Activated B cell treated with CpG ODN at 0.5 μM for 24 hours (primary cell): ENCODE measurements at places on chromosomes 11 and 22. TPM values are rescaled to one million over a fixed set of nuclear protein-coding genes. Genes with fewer than 3 reads are reported as not detected.

UPK3A gene
- 1.4 and 1.6 TPM in 2 replicates for total RNA-seq

CD6 gene
- 6.7 and 12.0 TPM in 2 replicates for total RNA-seq

B3GAT1 gene
- not detected in 2 replicates for total RNA-seq

TRIM66 gene
- total RNA-seq = 12.4 and 13.3 TPM in 2 replicates

MAPK8IP2 gene
- 0.18 and 0.20 TPM in 2 replicates for total RNA-seq

SCGB2A2 gene
- total RNA-seq = not detected in 2 replicates

JHY gene
- 2.0 and 2.2 TPM in 2 replicates for total RNA-seq

FAM227A gene
- total RNA-seq = 0.20 and 0.66 TPM in 2 replicates

PNPLA5 gene
- total RNA-seq = not detected in 2 replicates

KCNK4 gene
- total RNA-seq = 0.24 and 0.44 TPM in 2 replicates

- no peak for DNase-seq
These were observed 103.9 kb downstream of the TIMP3 start for GRCh38 chr22:32905400-32905799.

- DNase-seq = no peak
These were observed 2.3 kb downstream of the RASL10A start for GRCh38 chr22:29313126-29313575.

- no peak for DNase-seq
These were observed 256.9 kb upstream of the PITPNB start for GRCh38 chr22:28175730-28176492.

GRCh38 chr11:68007498-68008380 lies 2.4 kb upstream of the ALDH3B1 start:
- no peak for DNase-seq

DNA sequence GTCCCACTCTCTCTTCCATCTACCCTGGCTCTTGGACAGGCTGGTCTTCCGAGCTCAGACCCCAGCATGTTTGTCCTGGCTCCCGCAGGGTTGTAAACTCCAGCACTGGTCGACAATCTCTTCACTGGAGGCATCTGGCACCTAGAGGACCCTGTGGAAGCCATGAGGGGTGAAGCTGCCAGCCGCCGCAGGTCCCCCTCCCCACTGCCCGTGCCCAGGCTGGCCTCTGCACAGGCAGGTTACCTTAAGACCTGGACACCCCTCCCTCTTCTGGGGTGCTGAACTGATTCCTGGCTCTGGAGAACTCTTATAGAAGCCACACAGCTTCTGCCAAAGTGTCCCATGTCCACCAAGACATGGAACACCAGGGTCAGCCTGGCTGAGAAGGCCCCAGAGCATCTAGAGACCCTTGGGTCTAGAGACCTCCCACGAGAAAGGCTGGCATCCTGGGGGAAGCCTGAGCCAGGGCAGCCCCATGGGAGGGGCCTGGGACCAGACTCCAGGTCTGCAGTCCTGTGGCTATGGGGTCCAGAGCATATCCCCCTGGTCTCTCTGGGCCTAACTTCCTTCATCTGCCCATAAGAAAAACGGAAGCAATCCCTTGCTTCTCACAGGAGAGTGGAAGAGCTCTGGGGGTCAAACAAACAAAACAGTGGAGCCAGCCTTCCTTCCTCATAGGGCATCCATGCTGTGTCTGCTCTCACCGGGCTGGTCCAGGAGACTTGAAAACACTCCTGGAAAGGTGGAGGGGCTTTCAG lies 30.6 kb downstream of the LMO1 start:
- DNase-seq = no peak

DNA sequence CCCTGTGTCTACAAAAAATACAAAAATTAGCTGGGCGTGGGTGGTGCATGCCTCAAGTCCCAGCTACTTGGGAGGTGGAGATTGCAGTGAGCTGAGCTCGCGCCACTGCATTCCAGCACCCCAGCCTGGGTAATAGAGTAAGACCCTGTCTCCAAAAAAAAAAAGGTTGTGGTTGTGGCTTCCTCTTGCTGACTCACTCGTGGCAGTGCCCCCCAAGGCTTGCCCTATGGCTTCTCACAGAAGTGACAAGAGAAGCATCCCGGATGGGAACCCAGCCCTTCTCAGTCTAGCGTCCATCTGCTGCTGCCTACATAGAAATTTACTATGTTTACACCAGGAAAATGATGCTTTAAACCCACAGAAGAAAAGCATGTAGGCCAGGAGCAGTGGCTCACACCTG lies 68.5 kb upstream of the PITPNB start:
- DNase-seq = no peak

- no peak for DNase-seq
These were observed 9.4 kb upstream of the OSM start for GRCh38 chr22:30276039-30276438.

GRCh38 chr11:85724748-85725465 lies 38.9 kb upstream of the CCDC89 start:
- no peak for DNase-seq

DNA sequence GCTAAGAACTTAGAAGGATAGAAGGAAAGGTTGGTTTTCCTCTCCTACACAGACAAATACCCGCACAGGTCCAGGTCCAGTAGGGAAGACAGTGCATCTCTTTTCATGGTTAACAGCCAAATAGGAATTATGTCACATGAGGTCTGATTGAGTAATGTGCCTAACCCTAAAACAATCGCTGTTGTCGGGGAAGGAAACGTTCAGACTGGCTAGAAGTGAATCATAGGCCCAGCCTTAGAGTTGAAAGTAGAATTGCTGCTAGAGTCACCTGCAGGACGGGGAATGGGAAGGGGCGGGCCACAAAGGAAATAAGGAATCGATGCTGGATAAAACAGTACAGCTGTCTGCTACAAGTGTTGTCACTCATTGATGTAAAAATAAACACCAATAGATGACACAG lies 12.4 kb upstream of the HTATIP2 start:
- DNase-seq = no peak

DNA sequence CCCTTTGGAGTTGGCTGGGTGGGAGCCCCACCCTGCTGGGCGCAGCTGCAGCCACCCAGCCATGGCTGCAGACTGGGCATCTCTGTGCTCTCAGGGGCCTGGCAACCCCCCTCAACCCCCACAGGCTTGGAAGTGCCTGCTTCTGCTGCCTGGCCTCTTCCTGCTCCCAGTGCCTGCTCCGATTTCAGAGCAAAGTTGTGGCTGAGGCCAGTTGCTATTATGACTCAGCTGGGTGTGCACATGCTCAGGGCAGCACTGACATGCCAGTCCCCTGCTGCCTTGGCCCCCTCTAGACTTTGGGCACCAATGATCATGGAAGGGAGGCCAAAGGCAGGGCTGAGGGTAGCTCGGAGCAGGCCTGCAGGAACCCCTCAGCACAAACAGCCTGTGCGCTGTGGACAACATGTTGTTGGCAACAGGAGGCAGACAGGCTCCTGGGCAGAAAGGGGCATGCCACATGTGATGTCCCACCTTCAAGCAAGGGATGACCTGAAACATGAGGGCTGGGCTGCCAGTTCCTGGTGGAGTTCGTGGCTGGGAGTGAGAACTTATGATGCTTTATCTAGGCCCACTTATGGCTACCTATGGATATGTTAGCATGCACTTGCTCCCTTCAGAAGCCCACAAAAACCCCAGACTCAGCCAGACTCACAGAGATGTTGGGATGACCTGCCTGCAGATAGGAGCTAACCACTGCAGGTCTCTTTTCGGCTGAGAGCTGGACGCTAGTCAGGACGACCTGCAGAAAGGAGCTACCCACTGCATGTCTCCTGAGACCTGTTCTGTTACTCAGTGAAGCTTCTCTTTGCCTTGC lies 96.4 kb upstream of the AMOTL1 start:
- DNase-seq = no peak

- DNase-seq = no peak
These were observed 44.9 kb downstream of the DSCAML1 start for GRCh38 chr11:117752071-117752470.

- no peak for DNase-seq
These were observed 49.9 kb downstream of the TRAF6 start for GRCh38 chr11:36460220-36460619.

- no peak for DNase-seq
These were observed at the start of gene IZUMO1R for GRCh38 chr11:94303966-94304958. IZUMO1R (plus strand) TSS chr11:94304580; CDS start chr11:94305637, 1,057 bp downstream.

- no peak for DNase-seq
These were observed 52.3 kb downstream of the SLC22A12 start for GRCh38 chr11:64643256-64643881.

DNA sequence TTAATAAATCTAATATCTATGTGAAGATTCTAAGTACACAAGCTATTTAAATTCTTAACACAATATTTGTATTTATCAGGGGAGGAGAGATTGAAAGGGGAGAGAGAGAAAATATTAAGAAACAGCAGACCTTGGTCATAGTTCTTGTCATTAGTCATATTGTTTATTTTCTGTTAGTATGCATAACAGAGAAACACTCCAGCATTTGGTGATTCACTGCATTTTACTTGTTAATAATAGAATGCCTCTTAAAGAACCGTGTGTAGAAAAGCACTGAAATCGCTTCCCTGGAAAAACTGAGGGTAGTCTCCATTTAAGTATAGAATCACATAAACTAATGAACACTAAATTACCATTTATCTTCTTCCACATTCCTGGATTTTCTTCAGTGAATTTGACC lies 122.7 kb upstream of the TRPC6 start:
- DNase-seq = no peak

DNA sequence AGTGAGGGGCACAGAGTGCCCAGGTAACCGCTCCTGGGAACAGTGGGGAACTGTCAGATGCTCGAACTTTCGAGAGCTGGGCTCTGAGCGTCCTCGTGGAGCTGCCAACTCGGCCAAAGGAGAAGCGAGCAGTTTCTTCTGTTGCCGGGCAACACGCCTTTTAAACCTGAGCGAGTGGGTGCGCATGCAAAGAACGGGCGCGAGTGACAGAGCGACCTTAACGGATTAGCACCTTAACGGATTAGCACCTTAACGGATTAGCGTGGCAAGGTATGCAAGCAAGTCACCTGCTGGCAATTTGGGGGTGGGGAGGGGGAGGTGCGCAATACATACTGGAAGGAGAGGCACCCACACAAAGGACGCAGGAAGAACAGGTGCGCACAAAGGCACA lies 61.8 kb upstream of the PRODH start:
- no peak for DNase-seq

GRCh38 chr22:33925194-33925593 lies 4.9 kb upstream of the LARGE1 start:
- DNase-seq = no peak

- DNase-seq = no peak
These were observed 25.6 kb downstream of the PGA5 start for GRCh38 chr11:61266602-61267001.

- DNase-seq = no peak
These were observed 183.9 kb downstream of the EFCAB6 start for GRCh38 chr22:43628250-43628649.

- DNase-seq = no peak
These were observed 2.2 kb upstream of the NEFH start for GRCh38 chr22:29477723-29478318.

DNA sequence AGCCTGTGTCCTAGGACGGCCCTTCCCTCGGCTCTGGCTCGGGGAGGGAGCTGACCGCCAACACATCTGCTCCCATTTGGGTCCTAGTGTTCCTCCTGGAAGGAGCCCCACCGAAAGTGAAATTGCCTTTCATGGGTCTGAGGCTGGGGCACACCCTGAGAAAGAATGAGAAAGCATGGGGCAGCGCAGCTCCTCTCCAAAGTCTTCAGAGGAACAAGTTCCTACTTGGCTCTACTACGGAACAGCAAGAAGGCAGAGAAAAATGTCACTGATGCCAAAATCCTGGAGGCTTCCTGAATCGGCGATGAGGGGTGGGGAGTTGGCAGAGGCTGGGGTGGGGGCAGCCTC lies 41.5 kb upstream of the MYEOV start:
- DNase-seq = no peak

- DNase-seq = peak; percentile 9
These were observed 1.9 kb upstream of the SSTR3 start for GRCh38 chr22:37213941-37214730.

- DNase-seq = no peak
These were observed 495 bp downstream of the GPR137 start for GRCh38 chr11:64285885-64286800.

DNA sequence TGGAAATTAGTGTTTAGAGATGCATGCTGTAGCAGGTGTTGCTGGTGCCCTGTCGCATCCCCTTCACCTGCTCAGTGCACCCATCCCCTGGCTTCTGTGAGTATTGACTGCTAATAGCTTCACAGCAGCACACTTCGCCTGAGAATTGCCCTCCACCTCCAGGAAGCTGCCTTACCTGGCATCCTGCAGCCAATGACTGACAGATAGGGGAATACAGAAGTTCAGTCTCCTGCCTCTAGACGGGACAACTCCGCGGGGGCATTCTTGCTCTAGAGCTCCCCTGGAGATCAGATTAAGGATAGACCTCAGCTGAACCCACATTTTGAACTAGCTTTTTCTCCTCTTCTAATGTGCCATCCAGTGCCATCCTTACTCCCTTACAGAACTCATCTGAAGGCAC lies 9.3 kb upstream of the CD3E start:
- DNase-seq = no peak

GRCh38 chr11:17423533-17424310 lies 35.3 kb upstream of the KCNJ11 start:
- DNase-seq = no peak

- no peak for DNase-seq
These were observed 96.4 kb downstream of the CTTN start for GRCh38 chr11:70494559-70495350.

- no peak for DNase-seq
These were observed 45.7 kb downstream of the TTC17 start for GRCh38 chr11:43404406-43404805.

- no peak for DNase-seq
These were observed 65.1 kb downstream of the SCUBE1 start for GRCh38 chr22:43277987-43278601.

- DNase-seq = no peak
These were observed 27.6 kb downstream of the RIBC2 start for GRCh38 chr22:45441138-45441537.

DNA sequence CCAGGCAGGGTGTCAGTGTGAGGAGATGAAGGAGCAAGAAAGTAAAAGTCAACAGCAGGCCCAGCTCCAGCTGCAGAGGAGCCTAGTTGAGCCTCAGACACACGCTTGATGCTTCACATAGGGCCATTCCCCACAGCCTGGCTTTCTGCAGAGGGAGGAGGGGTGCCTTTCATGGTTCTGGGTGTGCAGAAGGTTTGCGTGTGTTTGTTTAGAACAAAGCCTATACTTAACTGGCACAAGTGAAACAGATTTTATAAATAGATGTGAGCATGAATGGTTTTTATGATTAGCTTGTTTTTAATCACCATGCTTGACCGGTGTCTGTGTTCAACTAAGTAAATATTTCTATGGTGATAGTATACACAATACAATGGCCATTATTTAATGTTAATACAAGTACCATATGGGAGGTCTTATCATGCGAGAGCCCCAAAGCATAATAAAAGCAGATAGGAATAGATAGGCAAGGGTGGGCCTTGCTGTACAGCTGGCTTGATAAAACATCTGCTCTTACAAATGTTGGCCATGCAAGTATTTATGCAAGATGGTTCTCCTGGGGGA lies 290.2 kb downstream of the ETS1 start:
- DNase-seq = no peak
